ENCODE measurements at places on chromosomes 16 and 17.

DNA sequence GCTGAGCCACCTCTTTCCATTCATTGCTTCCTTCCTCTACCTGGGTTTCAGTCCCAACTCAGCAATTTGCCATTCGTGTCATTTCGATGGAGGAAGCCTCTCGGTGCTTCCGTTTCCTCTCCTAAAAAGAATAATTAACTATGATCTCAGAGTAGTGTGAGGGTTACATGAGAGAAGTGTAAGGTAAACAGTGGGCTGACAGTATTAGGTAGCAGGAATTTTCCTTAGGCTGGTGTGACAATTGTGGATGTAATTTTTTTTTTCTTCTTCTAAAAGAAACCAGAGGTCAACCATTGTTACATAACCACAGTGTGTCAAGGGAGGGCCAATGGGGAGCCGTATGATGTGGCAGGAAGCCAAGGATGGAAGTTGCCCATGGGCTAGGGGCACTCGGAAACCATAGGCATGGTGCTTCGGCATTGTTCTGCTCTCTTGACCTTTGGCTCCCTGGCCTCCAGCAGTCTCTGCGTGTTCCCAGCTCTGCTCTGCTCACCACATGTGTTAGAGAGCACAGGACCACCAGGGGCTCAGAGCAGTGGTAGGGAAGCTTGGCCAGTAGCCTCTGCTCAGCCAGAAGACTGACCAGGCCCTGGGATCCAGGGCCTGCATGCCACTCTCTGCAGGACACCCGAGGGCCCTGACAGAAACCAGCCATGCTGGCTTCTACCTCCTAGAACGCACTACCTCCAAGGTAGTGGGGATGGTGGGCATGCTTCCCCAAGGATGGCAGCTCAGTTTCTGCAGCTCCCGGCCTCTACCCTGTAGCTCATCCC, 2.0 kb upstream of the TOP2A start:
- DNase-seq: no peak

DNA sequence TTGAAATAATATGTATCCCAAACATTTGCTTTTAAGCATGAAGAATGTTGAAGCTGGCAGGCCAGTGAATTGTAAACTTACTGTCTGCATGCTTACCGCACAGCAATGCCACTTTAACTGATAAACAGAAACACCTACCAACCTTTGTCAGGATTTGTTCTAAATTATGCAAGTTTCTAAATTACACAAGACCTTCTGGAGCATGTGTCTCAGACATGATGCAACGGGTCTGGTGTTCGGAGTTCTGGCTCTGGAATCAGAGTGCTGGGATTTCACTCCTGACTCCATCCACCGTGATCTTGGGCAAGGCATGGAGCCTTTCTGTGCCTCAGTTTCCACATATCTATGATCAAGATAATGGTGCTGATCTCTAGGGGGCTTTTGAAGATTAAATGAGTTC, 111.2 kb downstream of the CCT6B start:
- DNase-seq: peak; percentile 19

DNA sequence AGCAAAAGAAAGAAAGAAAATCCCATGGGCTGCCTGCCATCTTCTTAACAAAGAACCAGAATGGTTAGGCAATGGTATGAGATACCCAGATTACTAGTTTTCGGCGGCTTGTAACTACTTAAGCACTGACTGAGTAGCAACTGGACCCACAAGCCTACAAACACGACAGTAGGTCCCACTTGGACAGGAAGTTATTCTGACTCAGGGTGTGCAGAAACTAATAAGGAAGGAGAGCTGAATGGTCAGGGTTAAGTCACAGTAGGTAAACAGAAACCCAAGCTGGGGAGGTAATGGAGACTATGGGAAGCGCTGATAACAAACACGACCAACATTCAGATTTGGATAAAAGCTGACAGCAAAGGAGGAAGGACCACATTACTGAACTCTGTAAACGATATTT, 10.4 kb upstream of the HLF start:
- no peak for DNase-seq

DNA sequence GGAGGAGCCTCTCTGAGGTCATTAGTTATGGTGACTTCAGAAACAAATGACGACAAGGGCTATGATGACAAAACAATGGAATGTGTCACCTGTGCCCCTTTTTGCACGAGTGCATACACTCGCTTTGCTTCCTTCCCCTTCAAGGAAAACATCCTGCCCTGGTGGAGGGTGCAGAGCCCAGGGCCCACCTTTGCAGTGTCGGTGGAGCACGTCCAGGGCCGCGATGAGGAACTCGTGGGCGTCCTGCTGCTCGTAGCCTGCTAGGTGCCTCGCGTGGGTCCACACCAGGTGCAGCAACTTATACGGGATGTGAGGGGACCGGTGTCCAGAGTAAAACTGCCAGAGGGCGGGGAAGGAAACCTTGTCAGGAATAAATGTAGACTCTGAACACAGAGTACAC, 27.2 kb downstream of the USP22 start:
- no peak for DNase-seq

DNA sequence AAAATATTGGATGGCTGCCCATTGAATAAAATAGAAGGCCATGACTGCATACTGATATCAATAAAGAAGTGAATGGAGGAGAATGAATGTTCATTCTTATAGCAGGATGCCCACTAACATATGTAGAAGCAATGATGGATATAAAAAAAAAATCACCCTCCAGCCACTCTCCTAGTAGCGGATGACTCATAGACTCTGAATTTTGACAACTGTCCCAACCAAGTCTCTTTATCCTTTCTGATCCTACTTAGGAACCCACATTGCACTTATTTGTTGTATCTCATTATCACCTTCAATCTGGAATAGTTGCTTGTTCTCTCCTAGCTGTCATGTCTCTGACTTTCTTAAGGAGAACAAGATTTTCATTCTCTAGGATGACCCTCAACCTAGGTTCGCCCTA, 429.9 kb downstream of the HS3ST3B1 start:
- DNase-seq: no peak
